ENCODE measurements at places on chromosomes 16 and 17.

GRCh38 chr16:17446661-17447060, 24.1 kb downstream of the XYLT1 start:
- no peak for DNase-seq

DNA sequence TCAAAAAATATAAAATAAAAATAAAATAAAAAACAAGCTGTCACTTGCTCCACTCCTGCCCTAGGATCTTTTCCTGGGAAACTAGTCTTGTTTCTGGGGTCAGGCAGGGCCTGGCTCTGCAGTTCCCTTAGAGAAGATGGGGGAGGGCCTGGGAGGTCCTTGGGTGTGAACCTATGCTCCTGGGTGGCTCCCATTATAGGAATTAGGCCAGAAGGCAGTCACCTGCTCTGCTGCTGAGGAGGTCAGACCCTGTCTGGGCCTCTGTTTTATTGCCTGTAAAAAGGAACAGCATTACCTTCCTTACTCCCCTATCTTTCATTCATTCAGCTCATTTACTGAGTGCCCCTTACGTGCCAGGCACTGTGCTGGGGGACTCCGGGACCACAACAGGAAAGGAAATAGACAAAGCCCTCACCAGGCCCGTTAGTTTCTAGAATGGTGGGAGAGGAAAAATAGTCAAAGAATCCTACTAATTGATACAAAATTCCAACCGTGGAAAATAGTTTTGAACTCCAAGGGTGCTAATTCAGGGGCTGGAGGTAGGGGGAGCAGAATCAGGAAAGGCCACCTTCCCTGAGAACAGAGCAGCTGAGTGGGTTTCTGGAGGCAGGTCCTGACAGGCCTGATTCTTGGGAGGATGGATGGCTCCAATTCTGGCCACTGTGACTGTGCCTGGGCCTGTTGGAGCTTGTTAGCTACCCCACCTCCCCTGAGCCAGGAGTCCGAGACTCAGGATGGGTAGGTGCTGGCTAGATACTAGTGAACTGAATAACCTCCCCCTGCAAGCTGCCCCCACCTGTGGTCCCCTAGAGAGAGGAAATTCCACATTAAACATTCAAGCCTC, 1.3 kb upstream of the SLC46A1 start:
- DNase-seq, result no peak

DNA sequence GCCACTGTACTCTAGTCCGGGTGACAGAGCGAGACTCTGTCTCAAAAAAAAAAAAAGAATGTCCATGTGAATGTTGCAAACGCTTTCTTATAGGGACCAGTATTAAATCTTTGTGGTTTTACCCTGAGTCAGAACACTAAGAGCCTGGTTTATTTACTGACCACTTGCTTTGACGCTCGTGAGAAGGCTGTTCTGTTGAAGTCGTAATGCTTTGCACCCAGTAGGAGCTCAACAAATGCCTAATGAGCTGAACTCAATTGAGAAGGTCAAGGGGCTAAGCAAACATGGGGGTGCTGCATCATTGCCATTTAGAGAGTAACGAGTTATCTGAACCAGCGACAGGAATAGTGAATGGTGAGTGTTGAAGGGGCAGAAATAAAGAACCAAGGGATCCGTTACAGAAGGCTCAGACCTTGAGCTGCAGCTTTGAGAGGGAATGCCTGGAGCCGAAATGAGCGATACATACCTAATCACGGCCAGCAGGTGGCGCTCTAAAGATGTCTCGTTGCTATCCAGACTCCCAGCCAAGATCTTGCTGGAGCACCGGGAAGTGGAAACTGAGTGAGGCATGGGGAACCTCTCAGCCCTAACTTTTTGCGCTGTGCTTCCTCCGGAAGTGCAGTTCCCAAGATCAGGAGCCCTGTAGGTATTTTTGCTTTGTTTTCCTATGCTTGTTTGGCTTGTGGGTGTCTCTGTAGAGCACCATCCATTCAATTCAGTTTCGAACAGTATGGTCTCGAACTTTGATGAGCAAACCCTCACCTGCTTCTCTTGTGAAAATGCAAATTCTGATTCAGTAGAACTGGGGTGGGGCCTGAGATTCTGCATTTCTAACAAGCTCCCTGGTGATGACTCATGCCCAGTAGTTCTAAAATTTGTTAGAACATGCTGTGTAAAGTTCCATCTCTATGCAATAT, 12.6 kb upstream of the RNF222 start:
- peak; percentile 73 for DNase-seq

GRCh38 chr16:80573700-80574120, 32.9 kb downstream of the DYNLRB2 start:
- DNase-seq, result no peak

- DNase-seq, result no peak
These were observed 221.6 kb upstream of the CHMP6 start for GRCh38 chr17:80769936-80770625.

DNA sequence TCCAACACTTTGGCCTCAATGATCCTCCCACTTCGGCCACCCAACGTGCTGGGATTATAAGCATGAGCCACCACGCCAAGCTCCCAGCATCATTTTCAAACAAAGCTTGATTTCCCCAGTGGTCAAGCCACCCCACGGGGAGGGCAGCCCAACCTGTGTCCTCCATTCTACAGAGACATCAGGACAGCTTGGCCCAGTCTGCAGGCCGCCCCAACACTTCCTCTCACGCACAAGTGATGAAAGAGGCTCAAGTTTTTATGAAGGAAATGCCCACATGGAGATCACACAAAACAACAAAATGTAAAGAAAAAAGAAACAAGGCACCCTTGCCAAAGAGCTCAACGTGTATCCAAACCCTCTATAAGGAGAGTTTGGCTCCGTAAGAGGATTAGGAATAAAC, 112.4 kb downstream of the XYLT1 start:
- no peak for DNase-seq

DNA sequence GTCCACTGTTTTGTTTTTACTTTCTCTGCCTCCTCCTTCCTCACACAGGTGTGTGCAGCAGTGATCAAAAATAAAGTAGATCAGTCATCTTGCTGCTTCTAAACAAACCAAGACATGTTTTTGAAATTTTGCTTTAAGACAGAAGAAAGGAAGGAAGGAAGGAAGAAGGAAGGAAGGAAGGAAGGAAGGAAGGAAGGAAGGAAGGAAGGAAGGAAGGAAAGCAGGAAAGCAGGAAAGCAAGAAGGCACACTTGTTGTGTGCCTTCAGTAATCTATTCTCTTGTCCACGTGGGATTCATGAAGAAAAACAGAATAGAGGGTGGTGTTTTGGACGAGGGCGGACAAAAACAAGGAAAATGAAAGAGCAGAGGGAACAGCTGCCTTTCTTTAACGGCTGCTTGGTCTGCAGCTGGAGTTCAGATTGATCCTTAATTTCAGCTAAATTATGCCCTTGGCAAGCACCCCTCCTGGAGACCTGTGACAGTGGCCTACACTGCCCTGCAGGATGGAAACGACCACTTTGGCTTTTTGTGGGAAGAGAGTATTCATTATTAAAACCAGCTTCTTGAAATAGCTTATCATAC, 188.5 kb upstream of the IRX3 start:
- no peak for DNase-seq

- no peak for DNase-seq
These were observed 651 bp downstream of the SHMT1 start for GRCh38 chr17:18362698-18363100.

DNA sequence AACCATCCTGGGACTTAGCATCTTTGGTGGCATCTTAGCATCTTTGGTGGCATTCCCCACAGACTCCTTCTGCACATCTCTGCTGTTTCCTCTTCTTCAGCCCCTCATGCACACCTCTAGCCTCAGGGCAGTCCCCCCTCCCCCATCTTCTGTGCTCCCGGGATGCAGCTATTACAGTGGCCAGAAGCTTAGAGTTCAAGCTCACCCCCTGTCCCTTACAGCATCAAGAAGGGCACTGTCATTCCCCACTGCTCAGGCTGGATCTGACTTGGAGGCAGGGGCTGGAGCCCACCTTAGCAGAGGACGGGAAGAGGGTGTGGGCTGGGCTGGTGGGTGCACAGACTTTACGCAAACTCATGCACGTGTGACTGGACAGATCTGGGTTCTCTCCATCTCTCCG, 650 bp downstream of the EPN3 start:
- no peak for DNase-seq

- DNase-seq, result no peak
These were observed 11.6 kb upstream of the CSNK1D start for GRCh38 chr17:82285141-82285540.

- no peak for DNase-seq
These were observed 457.9 kb upstream of the CDH5 start for GRCh38 chr16:65908568-65908967.

GRCh38 chr16:70695331-70696070, 9.6 kb upstream of the MTSS2 start:
- DNase-seq, result no peak

DNA sequence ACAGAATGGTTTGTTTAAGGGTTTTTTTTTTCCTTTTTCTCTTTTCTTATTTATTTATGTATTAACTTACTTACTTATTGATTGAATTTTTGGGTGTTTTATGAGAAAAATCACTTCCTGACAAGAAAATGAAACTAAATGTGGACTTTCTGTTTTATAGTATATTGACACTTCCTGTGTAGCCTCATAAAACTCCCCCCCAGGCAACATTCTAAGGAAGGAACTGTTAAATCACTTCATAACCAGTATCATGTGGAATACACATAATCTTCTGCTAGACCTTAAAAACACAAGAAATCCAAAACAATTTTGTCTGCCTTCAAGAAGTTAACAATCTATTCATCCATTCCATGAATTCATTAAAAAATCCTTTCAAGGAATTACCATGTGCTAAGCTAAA, 164.1 kb upstream of the TOM1L1 start:
- DNase-seq, result no peak

DNA sequence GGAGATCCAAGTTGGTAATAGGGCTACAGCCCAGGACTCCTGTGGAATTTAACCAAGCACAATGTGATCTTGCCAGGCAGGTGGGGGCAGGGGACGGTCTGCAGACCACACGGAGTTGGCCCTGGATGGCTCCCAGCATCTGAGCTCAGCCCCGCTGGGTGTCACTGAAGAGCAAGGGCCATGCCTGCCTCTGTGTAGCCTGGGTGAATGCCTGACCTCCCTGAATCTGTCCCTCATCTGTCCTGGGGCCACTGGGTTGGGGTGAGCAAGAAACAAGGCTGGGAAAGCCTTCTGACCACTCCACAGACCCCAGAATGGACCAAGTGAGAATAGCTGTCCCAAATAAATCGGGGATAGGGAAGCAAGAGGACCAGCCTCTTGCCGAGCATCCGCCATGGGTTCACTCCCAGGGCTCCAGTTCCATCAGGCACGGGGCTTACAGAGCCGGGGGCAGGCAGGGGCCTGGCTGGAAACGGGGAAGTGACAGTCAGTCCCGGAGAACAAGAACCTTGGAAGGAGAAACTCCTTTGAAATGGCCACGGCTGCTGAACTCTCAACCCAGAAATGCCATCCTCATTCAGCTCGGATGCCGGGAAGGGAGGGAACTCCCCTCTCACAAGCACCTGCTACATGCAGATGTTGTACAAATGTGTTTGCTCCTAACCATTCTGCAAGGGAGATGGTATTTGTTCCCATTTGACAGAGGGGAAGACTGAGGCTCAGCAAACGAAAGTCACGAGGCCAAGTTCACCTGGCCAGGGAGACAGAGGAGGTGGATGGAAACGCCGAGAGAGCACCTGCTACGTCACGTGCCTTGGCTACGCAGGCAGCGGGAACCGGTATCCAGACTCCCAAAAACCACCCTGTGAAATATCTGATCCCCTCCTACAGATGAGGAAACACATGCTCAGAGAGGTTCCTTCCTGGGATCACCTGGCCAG, 50.0 kb downstream of the RMI2 start:
- DNase-seq, result no peak

DNA sequence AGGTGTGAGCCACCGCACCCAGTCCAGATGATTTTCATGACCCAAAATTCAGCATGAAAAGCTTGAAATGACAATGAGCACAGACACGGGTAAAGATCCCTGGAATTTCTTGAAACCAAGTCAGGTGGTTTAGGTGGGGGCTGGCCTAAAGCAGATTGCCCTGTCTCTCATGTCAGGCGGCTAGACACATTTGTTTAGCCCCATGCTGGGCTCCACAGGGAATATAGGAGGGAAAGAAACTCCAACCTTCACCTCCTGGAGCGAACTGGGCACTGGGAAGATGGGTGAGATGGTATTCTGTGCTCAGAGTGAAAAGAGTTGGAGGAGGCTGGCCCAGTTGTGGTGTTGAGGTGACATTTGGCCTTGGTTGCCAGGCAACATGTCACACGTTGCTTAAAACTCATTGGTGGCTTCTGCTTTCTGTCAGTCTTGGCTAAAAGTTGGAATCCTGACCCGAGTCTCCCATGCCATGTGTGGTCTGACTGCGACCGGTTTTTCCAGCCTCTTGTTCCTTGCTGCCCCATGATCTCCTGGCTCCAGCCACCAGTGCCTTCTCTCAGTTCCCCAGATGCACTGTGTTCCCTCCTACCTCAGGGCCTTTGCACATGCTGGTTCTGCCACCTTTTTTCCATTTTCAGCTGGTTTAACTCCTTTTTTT, 113.7 kb downstream of the ABCC6 start:
- no peak for DNase-seq

- no peak for DNase-seq
These were observed 83.1 kb upstream of the CACNG5 start for GRCh38 chr17:66751771-66752170.

DNA sequence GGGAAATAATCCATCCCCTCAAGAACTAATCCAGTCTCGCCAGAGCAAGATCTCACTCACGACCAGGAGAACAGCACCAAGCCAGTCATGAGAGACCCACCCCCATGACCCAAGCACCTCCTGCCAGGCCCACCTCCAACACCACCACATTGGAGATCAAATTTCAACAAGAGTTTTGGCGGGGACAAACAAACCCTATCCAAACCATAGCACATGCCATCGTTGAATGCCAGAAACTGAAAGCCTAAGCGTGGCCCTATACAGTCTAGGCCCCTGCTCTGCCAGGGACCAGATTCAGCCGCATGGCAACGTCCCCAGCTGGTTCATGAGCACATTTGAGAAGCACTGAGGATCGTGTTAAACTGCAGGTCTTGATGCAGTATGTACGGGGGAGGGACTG, 57.3 kb downstream of the AXIN2 start:
- no peak for DNase-seq

DNA sequence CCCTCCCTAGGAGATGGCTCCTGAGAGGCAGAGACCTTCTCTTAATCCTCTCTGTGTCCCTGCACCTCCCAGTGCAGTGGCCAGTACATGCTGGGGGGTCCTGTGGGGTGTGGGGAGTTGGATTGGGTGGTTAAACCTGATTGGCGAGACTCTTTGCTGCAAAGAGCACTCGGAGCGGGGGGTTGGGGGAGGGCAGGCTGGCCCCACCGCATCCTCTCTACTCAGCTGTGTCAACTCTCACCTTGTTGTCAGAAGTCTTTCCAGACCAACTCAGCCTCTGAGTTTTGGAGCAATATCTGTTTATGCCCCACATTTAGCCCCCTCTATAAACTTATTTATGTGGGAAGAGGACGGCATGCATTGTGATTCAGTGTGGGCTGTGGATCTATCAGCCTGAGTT, 40.0 kb downstream of the SMARCE1 start:
- DNase-seq, result no peak

GRCh38 chr17:31721291-31722025, 137.6 kb downstream of the COPRS start:
- DNase-seq, result no peak

- DNase-seq, result no peak
These were observed 313.0 kb downstream of the SEC14L1 start for GRCh38 chr17:77453613-77454241.
